Suppressor macrophage treated with lipopolysaccharide for 4 hours (primary cell): ENCODE measurements at places on chromosomes 7 and 10.

DNA sequence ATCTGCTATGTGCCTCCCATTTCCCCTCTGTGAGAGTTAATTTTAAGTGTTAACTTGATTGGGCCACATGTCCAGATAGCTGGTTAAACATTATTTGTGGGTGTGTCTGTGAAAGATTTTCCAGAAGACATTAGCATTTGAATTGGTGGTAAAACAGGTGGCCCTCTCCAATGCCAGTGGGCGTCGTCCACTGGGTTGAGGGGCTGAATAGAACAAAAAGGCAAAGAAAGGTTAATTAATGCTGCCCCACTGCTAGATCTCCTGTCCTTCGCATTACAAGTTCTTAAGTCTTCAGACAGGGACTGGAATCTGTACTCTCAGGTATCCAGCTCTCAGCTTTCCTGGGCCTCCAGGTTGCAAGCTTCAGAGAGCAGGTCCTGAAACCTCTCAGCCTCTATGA is 1160.9 kb upstream of the LRRN3 start:
- no peak for DNase-seq

DNA sequence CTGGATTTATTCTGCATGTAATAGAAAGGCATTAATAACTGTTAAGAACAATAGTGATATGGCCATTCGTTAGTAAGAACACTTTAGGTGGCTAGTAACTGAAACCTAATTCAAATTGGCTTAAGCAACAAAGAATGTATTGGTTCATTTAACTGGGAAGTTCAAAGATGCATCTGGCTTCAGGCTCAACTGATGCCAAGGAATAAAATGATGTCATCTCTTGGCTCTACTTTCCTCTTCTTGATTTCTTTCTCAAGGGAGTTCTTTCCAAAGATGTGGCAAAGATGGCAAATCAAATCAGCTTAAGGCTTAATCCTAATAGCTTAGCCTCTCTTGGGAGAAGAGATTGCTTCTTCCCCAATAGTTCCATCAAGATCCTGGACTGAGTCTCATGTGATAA is 51.6 kb downstream of the PIK3CG start:
- no peak for DNase-seq

DNA sequence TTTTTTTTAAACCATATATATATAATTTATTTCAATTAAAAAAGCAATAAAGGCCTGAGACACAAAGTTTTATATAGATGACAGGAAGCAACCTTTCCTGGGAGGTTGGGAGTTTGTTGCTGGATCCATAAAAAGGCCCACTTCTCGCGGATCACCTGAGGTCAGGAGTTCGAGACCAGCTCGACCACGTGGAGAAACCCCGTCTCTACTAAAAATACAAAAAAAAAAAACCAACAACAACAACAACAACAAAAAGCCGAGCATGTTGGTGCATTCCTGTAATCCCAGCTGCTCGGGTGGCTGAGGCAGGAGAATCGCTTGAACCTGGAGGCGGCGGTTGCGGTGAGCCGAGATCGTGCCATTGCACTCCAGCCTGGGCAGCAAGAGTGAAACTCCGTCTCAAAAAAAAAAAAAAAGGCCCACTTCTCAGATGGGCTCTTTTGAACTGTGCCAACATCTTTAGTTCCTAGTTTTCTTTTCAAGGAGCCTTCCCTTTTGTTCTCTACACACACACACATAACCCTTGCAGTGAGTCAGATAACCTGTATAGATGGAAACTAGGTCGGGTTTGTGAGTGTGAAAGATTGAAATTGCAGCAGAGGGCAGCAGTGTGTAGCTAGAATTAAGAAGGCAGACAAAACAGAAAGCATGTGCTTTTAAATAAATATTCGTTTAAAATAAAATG is 1.2 kb upstream of the SMNDC1 start:
- DNase-seq = peak; percentile 85

DNA sequence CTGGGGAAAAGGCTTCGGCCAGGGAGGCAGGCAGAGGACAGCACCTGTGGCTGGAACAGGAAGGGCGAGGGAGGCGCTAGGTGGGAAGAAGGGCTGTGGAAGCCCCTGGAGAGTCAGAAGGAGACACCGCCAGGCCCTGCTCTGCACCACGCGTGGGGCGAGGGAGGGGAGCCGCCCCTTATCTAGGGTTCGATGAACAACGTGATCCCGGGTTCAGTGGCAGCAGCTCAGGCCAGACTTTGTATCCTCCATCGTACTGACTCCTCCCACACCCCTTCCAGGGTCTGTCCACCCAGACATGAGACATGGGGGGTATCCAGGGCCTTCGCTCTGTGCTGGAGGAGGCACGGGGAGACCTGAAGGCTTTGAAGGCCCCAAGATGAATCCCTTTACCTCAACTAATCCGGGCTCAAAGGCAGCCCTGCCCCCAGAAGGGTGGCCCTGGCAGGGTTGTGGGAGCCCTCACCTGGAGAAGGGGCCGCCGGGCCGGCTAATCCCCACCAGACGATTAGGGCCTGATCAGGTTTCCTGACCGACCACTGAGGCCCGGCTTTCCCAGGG is 110.8 kb downstream of the PDGFA start:
- DNase-seq = no peak

DNA sequence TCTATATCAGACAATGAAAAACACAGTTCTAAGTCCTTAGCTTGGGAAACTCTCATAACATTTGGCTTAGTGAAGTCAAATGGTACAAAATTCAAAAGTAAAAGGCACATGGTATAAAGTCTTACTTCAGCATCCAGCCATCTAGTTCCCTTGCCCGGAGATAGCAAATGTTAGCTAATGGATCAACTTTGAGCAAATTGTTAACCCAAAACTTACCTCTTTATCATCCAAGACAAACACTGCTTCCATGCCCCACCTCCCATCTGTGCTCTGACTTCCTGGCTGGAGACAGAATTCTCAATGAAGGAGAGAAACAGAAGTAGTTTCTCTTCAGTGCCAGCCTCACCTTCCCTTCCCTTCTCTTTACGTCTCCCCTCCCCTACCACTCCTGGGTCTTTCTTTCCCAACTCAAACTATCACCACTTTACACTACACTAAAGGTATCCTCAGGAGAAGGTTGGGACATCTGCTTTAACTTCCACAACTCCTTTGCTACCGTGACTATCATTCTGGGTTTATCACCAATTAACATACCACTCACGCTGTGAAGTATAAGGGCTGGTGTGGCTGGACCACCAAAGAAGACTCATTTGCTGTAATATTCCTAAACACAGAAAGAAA is 21.2 kb upstream of the ZNRF2 start:
- DNase-seq = no peak

- no peak for DNase-seq
Measured at GRCh38 chr7:66886152-66886551, 34.9 kb upstream of the TMEM248 start.

DNA sequence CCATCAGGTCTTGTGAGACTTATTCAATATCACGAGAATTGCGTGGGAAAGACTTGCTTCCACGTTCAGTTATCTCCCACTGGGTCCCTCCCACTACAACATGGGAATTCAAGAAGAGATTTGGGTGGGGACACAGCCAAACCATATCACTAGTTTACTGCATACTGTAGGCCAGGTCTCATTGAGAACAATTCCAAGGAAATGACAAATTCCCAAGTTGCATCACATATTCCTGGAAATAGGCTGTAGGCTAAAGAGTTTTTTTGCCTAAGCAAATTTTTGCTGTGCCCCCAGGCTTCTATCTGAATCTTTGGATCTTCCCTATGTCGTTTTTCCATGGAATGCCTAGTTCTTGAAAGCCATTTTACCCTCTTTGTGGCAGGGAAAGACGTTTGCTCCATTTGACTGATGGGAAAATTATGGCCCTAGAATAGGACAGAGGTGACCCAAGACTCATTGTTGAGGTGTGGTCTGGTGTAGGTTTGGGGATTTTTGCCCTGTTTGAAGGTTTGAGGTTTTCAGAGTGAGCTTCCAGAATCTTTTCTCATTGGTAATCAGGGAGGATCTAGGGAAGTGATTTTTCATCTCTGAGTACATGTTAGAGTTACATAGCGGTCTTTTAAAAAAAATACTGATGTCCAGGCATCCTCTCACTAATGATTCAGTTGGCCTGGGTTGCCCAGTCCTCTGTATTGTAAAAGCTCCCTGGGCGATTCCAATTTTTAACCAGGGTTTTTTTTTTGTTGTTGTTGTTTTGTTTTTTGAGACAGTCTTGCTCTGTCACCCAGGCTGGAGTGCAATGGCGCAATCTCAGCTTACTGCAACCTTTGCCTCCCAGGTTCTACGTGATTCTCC is 44.4 kb downstream of the TACR2 start:
- DNase-seq = no peak

DNA sequence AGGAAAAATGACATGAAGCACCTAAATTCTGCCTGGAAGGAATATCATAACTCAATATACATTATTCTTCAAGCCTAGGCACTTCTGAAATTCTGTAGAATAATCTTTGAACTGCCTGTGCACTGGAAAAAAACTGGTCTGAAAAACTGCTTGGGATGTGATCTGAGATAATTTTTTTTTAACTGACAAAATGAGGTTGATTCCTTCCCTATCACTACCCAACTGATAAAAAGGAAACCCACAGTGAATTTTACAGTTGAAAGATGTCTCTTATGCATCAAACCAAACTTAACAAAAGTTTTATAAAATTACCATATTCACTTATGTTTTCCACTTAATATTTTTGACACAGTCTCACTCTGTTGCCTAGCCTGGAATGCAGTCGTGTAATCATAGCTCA is 67.2 kb upstream of the FAM133B start:
- no peak for DNase-seq

DNA sequence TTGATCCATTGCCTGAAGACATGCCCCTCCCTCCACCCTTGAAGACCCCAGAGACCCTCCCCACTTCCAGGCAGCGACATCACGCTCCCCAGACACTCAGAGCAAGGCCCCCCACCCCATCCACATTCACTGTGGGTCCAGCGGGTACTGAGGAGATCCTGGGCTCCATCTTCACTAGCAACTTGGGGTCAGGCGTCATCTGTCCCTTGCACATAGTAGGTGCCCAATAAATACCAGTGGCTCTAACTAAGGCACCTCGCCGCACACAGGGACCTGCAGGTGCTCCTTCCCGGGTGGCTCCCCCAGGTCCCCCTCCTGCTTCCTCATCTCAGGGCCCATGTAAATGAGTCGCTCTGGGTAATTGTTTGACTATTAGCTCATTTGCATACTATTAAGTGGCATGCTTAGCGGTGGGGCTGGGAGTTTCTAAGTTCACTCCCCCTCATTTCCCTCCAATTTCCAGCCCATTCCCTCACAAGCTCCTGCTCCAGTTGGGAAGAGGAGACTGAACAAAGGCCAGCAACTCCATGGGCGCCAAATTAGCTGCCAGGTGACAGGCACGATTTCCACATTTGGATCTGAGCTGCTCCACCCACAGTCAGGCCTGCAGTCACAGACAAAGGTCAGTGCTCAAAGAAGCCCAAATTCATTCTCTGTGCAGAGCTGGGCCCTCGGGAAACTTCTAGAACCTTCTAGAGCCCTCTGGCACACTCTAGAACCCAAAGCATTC is 29.7 kb downstream of the EBF3 start:
- DNase-seq = no peak
